ENCODE measurements at places on chromosomes 4 and X. TPM values are rescaled to one million over a fixed set of nuclear protein-coding genes. Genes with fewer than 3 reads are reported as not detected.

MRFAP1L1 gene
- 36.8 TPM for total RNA-seq

- no peak for DNase-seq
These were observed 594.2 kb downstream of the STPG2 start for GRCh38 chr4:97548943-97549583.

DNA sequence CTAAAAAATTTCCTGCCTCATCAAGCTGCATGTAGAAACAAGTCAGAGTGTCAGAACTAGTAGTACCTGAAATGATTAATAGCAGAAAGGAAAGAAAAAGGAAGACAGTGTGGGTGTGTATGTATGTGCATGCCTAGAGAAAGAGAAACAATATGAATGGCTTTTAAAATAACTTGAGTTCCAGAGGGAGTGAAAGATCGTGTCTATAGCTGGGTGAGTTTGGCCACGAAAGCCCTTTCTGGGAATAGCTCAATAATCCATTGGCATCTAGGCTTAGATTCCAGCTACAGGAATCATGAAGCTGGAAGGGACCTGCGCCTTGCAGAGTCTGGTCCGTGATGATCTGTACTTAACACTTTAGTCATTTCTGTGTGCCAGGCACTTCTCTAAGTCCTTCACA lies 195.6 kb downstream of the RAPGEF2 start:
- no peak for DNase-seq

INTS6L gene
- 31.0 TPM for total RNA-seq

CPZ gene
- total RNA-seq = not detected

RBM47 gene
- total RNA-seq = 4.2 TPM

BEND2 gene
- total RNA-seq = not detected
